ENCODE measurements at places on chromosomes 6 and 20.

DNA sequence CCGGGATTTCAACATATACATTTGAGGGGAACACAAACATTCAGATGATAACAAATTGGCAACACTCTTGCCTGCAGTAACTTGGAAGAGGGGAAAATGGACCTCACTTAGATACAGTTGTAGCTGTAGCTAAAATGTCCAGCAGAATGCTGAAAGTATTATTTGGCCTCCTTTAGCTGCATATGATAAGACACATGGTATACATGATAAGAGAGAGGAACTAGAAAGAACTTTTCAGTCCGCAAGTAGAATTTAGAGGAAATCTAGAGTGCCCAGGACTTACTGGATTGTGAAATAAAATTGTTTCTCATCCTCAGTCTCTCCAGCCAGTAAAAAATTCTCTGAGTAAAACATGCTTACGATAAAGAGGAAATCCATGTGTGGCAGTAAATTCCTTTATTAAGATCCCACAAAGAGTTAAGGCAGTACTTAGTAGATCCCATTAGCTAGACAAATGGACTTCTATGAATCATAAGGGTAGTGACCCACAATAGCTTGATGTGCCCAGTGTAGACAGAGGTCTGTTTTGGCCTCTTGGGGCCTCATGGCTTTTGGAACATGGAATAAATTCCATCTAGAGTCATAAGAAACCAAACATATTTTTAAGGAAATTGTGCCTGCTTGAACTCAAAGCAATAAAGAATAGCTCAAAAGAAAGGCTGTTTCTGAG is 87.9 kb upstream of the RBM24 start:
- no peak for DNase-seq

DNA sequence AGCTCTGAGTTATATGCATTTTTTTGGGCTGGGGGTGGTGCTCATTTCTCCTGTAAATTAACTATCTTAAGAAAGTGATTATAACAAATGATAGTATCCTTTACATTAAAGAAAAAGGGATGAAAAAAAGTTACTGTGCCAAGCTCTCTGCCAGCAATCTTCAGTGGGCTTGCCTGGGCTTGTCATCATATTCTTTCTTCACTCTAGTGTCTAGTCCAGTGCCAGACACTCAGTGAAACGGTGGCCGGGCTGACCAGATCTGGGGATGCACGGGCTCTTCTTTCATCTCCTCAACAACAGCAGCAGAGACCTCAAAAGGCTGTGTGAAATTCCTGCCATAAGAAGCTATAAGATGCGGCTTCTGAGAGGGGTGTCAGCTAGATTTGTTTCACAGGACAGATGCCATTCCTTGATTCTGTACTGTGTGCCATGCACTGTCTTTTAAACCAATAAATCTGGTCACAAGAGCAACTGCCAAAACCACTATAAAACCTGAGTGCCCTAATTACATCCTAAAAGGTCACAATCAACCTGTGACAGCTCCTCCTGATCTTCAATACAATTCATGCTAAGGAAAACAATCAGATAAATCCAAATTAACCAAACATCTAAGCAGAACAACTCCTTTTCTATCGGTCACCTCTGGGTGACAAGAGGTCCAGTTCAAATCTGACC is 12.1 kb downstream of the EXOC2 start:
- DNase-seq, result no peak

- no peak for DNase-seq
Measured at GRCh38 chr20:55386686-55387085, 618.6 kb downstream of the CBLN4 start.

DNA sequence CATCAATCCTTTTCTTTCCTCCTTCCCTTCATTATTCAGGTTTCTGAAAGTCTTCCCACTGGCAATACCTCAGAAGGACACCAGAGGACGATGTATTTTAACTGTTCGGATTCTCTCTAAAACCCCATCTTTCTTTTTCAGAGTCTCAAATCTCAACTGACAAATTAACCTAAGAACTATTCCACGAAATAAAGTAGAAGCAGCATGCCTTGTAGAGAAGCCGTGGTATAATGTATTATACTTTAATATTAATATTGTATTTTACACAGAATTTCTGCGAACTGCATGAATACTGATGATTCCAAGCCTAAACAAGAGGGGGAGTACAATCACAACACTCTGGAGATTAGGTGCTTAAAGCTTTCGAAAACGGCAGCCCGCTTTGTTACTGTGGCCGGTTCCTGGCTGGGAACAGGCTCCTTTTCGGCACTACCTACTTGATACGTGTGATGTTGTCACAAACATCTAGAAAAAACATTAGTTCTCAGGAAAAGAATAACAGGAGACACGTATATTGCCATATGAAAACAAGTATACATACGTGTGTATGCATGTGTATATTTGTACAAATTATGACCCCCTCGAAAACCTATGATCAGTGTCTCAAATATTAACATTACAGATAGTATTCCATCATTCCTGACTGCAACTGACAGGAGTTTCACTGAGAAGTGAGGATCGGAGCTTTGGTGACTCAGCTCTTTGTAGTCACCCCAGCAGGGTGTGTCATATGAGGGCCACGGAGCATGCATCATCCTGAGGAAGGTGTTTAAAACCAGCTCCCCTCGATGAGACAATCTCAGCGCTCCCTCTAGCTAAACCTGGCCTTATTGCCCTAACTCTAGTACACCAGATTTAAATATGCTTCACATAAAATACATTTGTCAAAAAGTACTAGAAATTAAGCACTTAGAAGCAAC is 319.7 kb upstream of the TCF21 start:
- DNase-seq, result no peak

DNA sequence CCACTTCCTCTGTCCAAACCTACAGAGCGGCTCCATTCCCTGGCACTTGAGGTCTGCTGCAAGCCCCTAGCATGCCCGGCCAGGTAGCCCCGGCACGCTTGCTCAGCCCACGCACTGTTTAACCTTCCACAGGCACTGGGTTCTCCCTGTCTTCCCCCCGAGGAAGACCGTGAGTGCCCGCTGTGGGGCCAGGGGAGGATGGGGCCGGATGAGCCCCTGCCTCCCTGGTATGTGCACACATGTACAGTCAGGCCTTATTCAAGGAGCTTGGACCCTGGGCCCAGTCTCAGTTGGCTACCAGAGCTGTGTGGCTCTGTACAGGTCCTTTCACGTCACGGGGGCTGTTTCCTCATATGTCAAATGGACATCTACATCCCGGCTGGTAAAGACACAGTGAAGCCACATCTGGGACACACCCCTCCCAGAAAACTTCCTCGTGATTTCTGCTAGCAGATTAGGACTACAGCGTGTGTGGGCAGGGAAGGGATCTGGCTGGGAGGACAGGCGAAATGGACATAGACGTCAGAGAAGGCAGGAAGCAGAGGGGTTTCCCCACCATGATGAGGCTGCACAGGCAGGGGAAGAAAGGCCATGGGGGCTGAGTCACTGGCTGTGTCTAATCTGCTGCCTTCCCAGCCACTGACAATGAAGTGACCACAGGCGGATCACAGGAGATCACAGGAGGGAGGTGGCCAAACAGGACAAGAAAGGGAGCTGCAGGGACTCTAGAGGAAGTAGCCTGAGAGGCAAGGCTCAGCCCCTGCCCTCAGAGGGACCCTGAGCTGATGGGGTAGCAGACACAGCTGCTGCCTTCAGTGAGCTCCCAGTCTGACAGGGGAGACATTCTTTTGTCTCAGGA is 62.9 kb downstream of the MRPL14 start:
- no peak for DNase-seq

DNA sequence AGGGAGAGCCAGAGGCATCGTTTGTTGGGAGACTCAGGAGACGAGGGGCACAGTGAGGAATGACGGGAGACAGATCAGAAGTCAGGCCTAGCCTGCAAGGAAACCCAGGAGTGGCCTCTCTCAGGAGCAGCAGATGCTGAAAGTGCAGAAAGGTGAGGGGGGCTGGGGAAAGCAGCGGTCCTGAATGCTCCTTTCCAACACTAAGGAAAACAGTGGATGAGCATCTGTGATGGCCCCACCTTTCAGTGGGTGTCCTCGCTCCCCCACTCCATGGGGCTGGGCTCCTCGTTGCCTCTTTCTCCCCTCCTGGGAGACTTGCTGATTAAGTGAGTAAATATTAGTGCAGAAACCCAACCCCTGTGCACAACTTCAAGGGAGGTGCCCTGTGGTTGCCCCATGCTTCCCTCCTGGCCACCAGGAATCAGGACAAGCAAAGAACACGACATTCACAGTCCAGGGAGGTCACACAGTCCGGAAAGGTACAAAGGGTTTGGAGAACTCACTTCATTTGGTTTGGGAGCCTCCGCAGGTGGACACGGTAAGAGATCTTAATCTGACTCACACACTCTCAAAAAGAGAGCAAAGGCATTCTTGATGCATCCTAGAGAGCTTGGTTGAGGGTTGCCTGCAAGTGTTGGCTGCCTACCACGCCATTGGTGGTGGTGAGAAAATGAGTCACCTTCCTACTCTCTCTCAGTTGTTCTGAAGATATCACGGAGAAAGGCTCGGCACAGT is 9.7 kb upstream of the BPIFB1 start:
- no peak for DNase-seq

GRCh38 chr6:14265049-14266021 is 147.8 kb downstream of the CD83 start:
- no peak for DNase-seq

DNA sequence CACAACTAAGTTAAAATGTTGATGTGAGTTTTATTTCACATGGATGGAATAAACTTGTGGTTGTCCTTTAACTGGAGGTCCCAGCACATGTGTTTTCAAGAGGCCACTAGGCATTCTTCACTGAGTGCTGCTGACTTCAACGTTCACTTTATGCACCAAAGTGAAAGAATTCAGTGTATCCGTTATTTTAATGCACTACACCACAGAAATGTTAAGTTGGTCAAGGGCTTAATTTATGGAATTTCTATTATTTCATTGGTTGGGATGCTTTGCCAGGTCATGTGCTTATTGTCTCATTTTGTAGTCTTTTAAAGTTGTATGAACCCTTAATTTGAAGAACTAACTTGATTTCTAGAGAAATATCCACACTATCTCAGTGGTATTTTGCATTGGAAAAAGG is 106.4 kb downstream of the PPP1R14C start:
- no peak for DNase-seq

GRCh38 chr6:163698086-163698485 is 283.6 kb downstream of the QKI start:
- DNase-seq, result no peak

- DNase-seq, result no peak
Measured at GRCh38 chr6:34836451-34836850, 44.6 kb downstream of the BLTP3A start.

DNA sequence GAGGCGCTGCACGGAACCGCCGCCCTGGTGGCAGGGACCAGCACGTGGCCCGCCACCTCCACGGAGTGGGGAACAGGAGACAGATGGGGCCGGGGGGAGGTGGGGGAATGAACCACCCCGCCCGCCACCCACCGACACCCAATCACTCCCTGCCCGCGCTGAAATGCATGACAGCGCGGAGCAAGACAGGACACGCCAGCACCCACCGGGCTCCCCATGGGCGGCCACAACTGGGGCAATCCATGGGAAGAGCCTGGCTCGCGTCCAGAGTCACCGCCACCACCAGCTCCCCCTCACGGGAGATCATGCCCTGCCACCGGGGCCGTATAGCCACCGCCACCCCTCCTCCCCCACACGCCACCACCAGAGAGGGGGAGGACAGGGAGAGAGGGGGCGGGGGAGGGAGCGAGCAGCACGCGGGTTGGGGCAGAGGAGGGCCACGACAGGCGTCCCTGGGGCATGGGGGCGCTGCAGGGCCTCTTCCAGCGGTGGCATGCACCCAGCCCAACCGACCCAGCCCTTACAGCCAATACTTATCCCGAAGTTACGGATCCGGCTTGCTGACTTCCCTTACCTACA is 744.3 kb upstream of the DEFB115 start:
- DNase-seq, result no peak

- no peak for DNase-seq
Measured at GRCh38 chr20:31685853-31686643, 36.6 kb downstream of the BCL2L1 start.

GRCh38 chr20:51237791-51238190 is 214.9 kb upstream of the KCNG1 start:
- DNase-seq, result no peak

GRCh38 chr6:169212436-169212835 is 41.2 kb downstream of the THBS2 start:
- no peak for DNase-seq

- no peak for DNase-seq
Measured at GRCh38 chr6:119257726-119258125, 91.8 kb downstream of the MAN1A1 start.

GRCh38 chr6:18276610-18277236 is 12.4 kb upstream of the DEK start:
- no peak for DNase-seq

- no peak for DNase-seq
Measured at GRCh38 chr6:41781366-41781730, 766 bp downstream of the PRICKLE4 start.
